ENCODE measurements at places on chromosomes 12 and 14.

DNA sequence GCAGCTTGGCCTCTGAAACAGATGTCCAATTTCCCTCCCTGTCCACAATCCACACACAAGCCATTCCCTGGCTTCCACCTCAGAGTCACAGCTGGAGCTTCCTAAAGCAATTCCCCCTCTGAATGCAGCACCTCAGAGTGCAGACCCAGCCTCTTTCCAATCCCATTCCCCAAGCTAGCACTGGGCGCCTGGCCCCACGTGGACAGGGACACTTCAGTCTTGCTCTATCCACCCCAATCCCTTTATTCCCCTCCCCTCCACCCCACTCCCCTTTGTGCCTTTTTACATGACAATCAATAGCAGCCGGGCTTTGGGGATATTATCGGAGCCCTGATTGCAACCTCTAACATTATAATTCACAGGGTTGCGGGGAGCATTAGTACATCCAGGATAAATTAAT lies 292.6 kb downstream of the TTC8 start:
- no peak for DNase-seq

- no peak for DNase-seq
Observed at GRCh38 chr14:21248739-21249411, 20.4 kb downstream of the HNRNPC start.

GRCh38 chr14:76814726-76815645 lies 2.3 kb upstream of the ANGEL1 start:
- DNase-seq: no peak

DNA sequence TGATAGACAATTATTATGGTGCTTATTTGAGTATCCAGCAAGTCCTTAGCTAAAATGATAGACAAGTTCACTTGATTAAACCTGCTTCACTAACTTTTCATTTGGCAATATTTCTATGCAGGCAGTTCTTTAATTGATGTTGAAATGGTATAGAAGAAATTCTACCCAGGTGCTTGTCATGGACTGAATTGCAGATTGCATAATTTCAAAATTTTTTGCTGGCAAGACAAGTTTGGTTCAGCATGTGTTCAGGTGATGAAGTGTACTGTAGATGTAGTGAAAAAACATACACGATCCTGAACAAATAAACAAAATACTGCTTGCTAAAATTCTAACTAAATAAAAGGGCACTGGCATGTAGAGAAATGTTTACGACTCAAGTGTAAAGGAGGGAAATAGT lies 189.0 kb downstream of the FOXA1 start:
- no peak for DNase-seq

GRCh38 chr14:34804933-34805332 lies 70.2 kb downstream of the BAZ1A start:
- DNase-seq: no peak

GRCh38 chr12:68798882-68799234 lies 9.1 kb upstream of the MDM2 start:
- DNase-seq: no peak

DNA sequence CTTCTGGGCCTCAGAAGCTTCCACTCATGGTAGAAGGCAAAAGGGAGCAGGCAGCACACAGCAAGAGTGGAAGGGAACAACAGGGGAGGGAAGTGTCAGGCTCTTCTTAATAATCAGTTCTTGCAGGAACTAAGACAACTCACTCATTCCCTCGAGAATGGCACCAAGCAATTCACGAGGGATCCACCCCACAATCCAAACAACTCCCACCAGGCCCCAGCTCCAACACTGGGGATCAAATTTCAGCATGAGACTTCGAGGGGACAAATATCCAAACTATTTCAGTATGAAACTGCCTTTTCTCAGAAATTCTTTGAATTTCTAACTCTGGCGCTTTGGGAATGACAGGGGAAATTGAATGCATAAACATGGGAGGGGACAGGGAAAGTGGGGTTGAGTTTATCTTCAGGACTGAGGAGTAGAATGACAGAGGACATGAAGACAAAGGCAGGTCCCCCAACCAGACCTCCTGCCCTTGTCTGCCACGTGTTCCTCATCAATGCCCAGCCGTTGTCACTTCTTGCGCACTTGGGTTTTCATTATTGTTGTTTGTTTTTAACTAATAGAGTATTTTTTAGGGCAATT lies 24.6 kb upstream of the APOF start:
- peak; percentile 30 for DNase-seq

- DNase-seq: no peak
Observed at GRCh38 chr14:77908847-77909246, 108.9 kb downstream of the ADCK1 start.

- DNase-seq: no peak
Observed at GRCh38 chr12:132175496-132176384, 31.5 kb downstream of the NOC4L start.

GRCh38 chr14:102594514-102595175 lies 2.2 kb downstream of the RCOR1 start:
- DNase-seq: peak; percentile 84

DNA sequence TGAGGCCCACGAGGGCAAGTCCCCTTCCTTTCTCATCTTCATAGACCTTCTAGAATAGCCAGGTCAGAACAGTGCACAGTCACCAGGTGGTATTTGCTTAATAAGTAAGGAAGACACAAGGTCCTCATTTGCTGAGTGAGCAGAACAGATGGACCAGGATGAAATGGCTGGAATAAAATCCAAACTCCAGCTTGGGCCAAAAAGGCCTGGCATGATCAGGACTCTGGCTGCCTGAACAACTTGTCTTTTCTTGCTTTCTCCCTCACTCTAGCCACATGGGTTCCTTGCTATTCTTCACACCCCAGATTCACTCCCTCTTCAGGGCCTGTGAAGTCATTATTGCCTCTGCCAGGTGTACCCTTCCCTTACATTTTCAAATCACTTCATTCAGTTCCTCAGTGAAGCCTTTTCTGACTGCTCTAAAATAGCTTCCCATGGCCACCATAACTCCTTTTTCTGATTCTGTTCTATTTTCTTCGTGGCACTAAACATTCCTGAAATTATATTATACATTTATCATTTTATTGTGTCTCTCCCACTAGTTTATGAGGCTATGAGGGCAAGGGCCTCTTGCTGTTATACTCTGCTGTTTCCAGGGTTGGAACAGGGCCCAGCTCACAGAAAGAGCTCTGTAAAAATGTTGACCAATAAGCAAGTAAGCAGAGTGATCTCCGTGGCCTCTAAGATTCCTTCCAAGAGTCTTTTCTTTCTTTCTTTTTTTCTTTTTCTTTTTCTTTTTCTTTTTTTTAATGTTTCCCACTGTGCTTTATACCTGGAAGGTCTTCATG lies 150.8 kb downstream of the TTC8 start:
- peak; percentile 48 for DNase-seq

DNA sequence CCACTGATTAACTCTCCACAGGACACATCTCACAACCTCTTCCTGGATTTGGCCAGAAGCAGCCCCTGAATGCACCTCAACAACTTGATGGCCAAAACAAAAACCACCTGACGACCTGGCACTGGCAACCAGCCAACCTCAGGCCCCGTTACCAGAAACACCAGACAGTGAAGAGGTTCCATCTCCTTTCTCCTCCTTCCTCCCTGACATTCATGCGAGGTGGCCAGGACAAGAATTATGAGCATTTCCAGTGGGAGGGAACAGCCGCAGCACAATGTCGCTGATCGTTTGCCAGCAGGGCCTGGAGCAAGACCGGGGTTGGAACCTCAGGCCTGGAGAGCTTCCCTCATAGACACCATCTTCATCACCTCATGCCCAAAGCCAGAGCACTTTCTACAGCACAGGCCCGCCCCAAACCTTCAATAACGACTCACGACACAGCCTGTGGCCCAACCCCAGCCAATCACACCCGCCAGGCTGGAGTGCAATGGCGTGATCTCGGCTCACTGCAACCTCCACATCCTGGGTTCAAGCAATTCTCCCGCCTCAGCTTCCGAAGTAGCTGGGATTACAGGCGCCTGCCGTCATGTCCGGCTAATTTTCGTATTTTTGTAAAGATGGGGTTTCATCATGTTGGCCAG lies 48.7 kb downstream of the CCDC88C start:
- DNase-seq: no peak

DNA sequence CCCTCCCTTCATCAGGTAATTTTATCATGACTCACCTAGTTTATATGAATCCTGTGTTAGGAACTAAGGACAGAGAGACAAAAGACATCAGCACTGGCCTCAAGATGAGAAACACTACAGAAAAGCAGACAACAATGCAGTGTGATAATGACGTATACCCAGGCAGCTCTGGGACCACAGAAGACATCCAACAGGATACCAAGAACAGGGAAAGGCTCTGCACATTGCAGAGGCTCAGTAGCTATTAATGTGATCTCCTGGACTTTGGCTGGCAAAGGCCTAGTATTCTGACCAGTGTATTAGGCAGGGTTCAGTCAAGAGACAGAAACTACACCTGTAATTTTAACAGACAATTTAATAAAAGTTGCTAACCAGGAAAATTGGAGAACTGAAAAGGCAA lies 39.7 kb downstream of the CDK17 start:
- no peak for DNase-seq

DNA sequence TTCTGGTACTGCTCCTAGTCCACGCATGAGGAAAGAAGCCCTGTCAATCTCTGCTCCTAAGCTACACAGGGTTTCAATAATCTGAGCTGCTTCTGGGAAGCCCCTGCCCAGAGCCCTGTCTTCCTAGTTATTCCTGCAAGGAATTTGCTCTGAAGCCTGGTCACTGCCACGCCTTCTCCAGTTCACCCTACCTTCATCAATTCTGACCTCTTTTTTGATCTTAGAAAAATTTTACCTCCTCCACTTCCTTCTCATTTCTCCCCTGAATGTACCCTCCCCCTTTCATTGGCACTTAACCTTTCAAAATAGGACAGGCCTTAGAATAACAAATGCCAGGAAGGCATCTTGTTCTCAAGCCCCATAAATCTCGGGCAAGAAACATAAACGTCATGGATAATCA lies 14.9 kb upstream of the LRRK2 start:
- no peak for DNase-seq

- no peak for DNase-seq
Observed at GRCh38 chr14:53938136-53938837, 18.3 kb downstream of the BMP4 start.

DNA sequence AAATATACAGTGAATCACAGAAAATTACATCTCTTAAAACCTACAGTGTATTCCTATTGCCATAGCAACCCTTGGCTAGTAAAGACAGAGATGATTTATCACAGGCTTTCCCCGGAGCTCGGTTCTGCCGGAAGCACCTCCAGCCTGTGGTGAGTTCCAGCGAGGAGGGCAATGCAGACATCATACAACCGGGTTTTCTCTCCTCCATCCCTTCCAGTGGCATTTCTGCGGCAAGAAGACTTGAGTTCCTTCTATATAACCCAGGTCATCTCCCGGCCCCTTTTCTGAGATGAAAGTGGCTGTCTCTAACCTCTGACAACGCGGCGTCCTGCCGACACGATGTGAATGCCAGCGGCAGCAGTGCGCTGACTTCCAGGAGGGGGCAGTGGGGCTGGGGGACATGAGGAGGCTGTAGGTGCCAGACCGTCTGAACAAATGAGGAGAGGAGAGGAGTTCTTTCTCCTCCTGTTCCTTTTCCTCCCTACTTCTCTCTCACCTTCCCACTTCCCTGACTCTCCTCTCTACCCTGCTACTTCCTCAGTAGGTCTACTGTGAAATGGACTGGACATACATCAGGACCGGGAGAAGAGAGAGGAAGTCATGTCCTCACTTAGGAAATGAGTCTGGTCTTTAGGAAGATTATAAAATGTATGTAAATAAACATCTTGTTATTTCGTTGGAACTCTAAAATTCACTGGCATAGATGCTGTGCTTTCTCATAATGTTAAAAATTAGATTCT lies 68.6 kb upstream of the MAX start:
- no peak for DNase-seq

DNA sequence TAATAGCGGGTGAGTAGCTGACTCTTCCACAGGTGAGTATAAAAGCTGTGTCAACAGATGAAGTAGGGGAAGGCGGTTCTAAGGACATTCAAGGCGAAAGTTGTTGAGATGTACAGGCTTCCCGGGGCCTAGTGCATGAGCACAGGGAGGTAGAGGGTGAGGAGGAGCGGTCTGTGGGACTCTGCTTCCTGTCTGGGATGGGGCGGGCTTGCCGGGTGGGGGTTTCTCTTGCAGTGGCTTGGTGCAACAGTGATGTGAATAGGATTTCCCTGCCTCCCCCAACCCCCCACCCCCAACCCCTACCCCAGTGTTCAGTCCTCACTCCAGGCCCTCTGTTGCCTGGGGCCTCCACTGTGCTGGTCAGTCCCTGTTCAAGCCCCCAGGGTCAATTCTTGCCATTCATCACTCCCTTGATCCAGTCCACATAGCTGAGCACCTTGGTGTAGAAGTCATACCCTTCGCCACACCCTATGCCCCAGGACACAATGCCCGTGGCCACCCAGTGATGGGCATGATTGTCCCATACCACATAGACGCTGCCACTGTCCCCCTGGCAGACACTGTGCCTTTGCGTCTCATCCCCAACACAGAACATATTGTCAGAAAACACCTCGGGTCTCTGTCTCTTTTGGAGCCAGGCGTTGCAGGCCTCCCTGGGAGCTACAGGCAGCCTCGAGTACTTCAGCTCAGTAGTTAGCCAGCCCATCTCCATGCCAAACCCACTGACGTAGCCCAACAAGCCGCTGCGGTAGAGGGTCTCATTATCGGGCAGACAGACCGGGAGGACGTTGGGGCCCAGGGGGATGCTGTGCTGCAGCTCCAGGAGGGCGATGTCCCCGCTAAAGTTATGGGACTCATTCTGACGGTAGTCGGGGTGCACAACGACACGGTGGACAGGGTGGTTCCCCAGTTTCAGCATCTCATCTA lies 4.0 kb upstream of the C1R start:
- DNase-seq: no peak

DNA sequence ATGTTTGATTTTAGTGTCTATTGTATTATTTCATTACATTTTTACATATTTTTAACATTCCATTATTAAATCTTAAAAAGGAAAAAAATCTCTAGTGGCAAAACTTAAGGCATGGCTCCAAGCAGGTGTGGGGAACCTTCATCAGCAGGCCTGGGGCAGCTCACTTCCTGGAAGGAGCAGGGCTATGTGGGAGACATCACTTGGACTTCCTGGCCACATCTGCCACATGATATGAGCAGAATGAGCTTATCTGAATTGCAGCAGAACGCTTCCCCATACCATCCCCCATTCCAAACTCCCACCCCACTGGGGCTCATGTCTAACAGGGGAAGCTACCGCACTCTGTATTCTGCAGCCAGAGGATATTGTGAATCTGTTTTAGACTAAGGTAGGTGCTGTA lies 35.0 kb upstream of the KCNA1 start:
- DNase-seq: no peak

GRCh38 chr12:111006621-111007020 lies 86.2 kb upstream of the MYL2 start:
- DNase-seq: no peak

- no peak for DNase-seq
Observed at GRCh38 chr14:30757082-30757481, 117.3 kb upstream of the COCH start.

All from stomach (tissue), 19 donors.